Progenitor cell of endocrine pancreas (in vitro differentiated cells): ENCODE measurements at places on chromosomes 16 and 17.

GRCh38 chr17:15023589-15024336 is 241.4 kb downstream of the PMP22 start:
- no peak for DNase-seq
- H3K4me1 ChIP-seq = peaks cover 3% of the 10 kb centered on the region
- H3K4me3 ChIP-seq = no peak overlapping the region

- peaks cover 1% of the 10 kb centered on the region for H3K27me3 ChIP-seq
- H3K27ac ChIP-seq = no peak overlapping the region
- peaks cover 6% of the 10 kb centered on the region for H3K36me3 ChIP-seq
- no peak overlapping the region for H3K4me3 ChIP-seq
- H3K4me1 ChIP-seq = no peaks in the 10 kb centered on the region
These were observed 30.6 kb downstream of the PIPOX start for GRCh38 chr17:29073520-29073919.

GRCh38 chr17:40303708-40304551 is 5.0 kb upstream of the RARA start:
- no peaks in the 10 kb centered on the region for H3K27me3 ChIP-seq
- H3K4me3 ChIP-seq = no peak overlapping the region
- peak overlapping the region; percentile 4 for H3K27ac ChIP-seq
- peaks cover 6% of the 10 kb centered on the region for H3K4me1 ChIP-seq

DNA sequence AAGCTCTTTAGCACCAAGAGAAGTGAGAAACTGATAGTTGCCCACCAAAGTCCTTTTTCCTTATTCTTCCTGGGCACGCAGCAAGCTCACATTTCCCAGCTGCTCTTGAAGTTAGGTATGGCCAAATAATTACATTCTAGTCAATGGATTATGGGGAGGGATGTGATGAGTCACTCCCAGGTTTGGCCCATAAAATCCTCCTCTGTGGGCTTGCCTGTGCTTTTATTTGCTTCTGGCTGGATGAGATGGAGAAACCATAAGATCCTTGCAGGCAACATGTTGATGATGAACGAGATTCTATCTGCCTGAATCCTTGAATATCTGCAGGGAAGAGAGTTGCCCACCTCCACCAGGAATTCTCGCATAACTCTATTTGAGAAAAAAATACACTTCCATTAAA is 568.3 kb upstream of the SALL1 start:
- H3K4me3 ChIP-seq = no peak overlapping the region
- H3K27ac ChIP-seq = no peak overlapping the region
- peaks cover 2% of the 10 kb centered on the region for H3K27me3 ChIP-seq
- no peaks in the 10 kb centered on the region for H3K36me3 ChIP-seq
- no peak for DNase-seq
